ENCODE measurements at places on chromosomes 1 and 21.

GRCh38 chr1:204359474-204360255 lies at the start of gene PLEKHA6:
Gene PLEKHA6, minus strand, starts transcription at chr1:204359929. Its CDS starts 86,202 bp downstream, at chr1:204273727.
- peaks cover 6% of the 10 kb centered on the region for H3K27me3 ChIP-seq
- peaks cover 23% of the 10 kb centered on the region for H3K4me1 ChIP-seq
- peak within 1 kb of the TSS; percentile 20 for H3K4me3 ChIP-seq

- H3K27ac ChIP-seq, result no peak overlapping the region
- H3K27me3 ChIP-seq, result no peaks in the 10 kb centered on the region
- H3K4me1 ChIP-seq, result no peaks in the 10 kb centered on the region
- no peak for DNase-seq
These were observed 35.1 kb downstream of the PCSK9 start for GRCh38 chr1:55074455-55074854.

DNA sequence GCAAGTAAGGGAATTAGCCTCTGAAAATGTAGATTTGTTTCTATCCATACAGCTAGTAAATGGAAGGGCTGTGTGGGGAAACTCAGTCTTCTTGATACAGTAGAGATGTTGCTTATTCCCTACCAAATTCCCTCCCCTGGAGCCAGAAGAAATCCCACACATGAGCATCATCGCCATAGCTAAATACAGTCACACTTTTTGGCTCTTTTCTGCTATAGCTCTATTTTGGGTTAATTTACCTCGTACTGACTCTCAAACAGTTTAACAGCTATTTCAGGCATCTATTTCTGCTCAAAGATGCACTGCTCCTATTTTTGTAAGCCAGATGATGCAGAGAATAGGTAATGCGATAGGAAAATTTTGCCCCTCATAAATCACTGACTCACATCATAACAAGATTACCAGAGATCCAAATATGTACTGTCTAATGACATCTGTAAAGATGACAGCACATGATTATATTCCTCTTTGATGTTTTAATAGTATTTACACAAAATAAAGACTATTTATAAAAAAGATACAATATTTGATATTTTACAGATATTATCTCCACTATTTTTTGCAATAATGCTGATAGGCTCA lies 58.6 kb downstream of the XCL1 start:
- no peaks in the 10 kb centered on the region for H3K27me3 ChIP-seq
- no peak overlapping the region for H3K4me3 ChIP-seq
- H3K4me1 ChIP-seq, result no peaks in the 10 kb centered on the region
- no peak for DNase-seq
- H3K27ac ChIP-seq, result no peak overlapping the region
- H3K36me3 ChIP-seq, result no peaks in the 10 kb centered on the region

GRCh38 chr21:32426066-32426465 lies 13.6 kb downstream of the EVA1C start:
- DNase-seq, result no peak
- H3K4me3 ChIP-seq, result no peak overlapping the region
- no peak overlapping the region for H3K27ac ChIP-seq
- H3K4me1 ChIP-seq, result no peaks in the 10 kb centered on the region

- H3K4me3 ChIP-seq, result no peak overlapping the region
- H3K36me3 ChIP-seq, result peaks cover 19% of the 10 kb centered on the region
- peaks cover 4% of the 10 kb centered on the region for H3K4me1 ChIP-seq
These were observed 42.6 kb upstream of the GPR153 start for GRCh38 chr1:6303397-6304012.
